NCI-H1105 (cell line): ENCODE measurements at places on chromosomes 4 and X.

DNA sequence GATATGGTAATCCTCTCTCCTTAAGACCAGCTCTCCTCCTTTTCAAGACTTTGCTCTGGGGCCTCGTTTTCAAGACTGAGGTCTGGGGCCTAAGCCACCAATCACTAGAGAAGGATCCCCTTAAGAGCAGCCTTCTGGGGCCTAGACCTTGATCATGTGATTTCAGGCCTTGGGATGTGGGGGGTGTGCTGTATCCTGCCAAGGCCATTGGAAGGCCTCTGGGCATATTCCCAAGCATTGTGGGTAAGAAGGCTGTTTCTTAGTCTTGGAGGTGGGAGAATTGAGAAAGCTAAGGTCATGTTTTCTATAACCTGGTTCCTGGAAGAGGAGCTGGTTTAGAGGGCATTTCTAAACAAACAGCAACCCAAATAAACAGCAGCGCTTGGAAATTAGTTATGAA lies 12.1 kb downstream of the TMEM164 start:
- no peak for DNase-seq

GRCh38 chr4:72496119-72496518 lies 72.9 kb downstream of the ADAMTS3 start:
- DNase-seq: no peak

GRCh38 chr4:57369446-57369845 lies 259.3 kb upstream of the IGFBP7 start:
- no peak for DNase-seq

- no peak for DNase-seq
Observed at GRCh38 chrX:48636301-48636700, 39.0 kb downstream of the WDR13 start.

DNA sequence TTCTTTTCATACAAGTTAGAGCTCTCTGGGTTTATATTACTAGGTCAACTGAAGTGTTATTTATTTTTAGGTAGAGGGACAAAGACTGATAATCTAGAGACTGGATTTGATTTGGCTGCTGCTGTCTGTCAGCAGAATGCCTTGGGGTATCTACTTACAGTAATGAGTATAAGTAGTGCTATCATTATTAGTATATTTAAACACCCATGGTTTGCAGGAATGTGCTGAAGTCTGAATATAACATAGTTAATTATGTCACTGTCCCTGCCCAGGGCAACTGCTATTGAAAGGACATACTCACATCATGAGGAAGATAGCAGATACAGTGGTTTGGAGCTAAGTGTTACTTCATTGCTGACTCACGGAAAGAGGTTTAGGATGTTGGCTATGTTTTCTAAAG lies 76.2 kb downstream of the PRRG1 start:
- no peak for DNase-seq

- no peak for DNase-seq
Observed at GRCh38 chr4:159027535-159027934, 75.3 kb upstream of the RAPGEF2 start.

DNA sequence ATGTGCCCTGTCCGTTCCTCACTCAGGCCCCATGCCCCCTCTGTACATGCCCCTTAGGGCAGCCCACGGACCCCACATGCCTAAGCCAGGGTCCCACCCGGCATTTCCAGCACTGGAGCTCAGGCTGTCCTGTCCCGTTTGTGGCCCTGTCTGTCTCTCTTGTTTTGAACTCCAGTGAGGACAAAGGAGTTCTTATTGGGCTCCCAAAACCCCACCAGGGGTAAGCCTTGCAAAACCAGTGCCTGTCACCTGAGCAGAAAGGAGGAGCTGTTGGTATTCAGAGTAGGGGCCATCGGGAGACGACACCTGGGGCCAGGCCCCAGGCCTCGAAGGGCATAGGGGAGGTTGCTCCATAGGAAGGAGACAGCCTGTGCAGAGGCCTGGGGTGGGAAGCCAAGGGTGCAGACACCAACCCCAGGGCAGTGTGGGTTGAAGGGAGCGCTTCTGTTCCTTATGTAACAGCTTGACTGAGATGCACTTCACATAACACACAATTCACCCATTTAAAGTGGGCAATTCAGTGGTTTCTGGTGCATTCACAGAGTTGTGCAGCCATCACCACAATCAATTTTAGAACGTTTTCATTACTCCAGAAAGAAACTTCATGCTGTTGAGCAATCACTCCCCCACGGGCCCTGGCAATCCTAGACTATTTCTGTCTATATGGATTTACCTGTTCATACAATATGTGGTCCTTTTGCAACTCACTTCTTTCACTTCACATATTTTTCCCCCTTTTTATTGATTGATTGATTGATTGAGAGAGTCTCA lies 31.7 kb downstream of the MAN2B2 start:
- DNase-seq: no peak

DNA sequence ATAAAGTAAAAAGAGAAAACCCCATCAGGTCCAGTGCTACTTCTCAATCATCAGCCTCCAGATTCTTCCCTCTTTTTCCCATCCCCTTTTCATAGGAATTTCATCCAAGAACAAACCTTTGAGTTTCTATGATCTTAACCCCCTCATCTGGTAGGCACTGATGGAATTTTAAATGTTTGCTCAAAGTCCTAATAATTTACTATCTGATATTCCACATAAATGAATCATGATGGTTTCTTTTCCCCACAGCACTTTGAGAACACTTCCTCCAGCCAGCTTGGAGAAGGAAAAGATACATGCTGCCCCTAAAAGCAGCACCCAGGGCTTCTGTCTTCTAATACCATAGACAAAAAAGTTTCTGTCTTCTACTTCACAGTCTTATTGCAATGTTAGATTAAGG lies 19.4 kb upstream of the KLHL8 start:
- no peak for DNase-seq

DNA sequence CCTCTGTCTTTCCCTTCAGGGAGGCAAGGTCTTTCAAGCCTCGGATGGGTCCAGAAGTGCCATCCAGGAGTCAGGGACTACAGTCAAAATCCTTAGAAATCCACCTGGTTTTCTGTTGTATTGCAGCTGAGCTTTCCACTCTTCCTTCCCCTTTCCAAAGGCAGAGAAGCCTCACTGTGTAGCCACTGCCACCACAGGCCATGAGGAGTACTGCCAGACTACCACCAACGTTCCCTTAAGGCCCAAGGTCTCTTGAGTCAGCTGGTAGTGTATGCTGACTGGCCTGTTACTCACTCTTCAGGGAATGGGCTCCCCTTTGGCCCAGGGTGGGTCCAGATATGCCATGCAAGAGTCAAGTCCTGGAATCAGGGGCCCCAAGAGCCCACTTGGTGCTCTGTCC lies 1454.1 kb downstream of the PCDH19 start:
- DNase-seq: no peak

DNA sequence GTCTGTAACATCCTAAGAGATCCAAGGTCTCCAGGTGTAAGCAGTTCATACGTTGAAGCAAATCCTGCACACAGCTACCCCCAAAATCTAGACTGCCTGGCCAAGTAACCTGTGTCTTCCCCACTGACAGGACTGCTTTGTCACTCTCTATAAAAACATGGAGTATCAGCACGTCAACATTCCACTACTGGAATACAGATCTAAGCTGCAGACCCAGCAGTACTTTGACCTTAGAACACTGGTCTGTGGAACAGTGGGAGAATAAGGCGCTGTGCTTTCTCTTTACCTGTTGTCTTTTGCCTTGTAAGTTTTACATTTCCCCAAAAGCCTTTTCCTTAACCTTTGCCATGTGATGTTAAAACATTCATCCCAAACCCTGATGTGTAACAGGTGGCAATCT lies 137.4 kb downstream of the JADE1 start:
- no peak for DNase-seq

GRCh38 chr4:8502371-8502770 lies 61.8 kb downstream of the TRMT44 start:
- DNase-seq: no peak

GRCh38 chrX:2469196-2469685 lies 31.5 kb downstream of the DHRSX start:
- DNase-seq: no peak
